ENCODE measurements at places on chromosomes 12 and 14. TPM values are rescaled to one million over a fixed set of nuclear protein-coding genes. Genes with fewer than 3 reads are reported as not detected.

PIK3C2G gene
- polyA plus RNA-seq = 0.03 TPM

DNA sequence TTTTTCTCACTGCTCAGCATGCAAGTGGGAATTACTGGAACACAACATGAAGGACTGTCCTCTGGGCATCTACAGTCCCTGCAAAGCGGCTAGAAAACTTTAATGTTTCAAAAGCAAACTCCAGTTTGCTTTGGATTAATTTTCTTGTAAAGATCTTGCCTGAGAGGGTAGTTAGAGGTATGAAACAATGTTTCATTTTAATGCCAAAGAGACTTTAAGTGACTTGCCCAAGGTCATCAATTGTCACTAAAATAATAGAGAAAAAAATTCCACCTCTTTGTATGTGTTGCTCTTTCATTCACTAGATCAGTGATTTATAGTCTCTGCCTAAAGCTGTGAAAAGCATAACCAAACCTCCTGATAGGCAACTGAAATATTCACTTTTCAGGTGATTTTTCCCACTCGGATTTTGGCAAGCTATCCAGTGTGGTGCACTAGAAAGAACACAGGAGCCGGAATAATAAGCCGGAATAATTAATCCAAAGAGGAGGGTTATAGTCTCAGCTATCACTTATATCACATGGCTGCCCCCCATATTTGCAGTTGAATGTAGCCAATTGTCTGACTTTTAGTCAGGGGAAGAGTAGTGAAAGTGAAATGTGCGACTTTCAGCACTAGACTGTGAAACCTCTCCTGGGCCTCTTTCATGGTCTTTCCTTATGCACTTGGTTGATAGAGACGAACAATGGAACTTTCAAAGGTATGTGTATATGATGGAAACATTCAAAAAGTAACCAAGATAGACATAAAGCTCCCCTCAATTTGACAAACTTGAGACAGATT lies 107.7 kb downstream of the SLC6A15 start:
- H3K36me3 ChIP-seq = no peaks in the 10 kb centered on the region
- no peak for DNase-seq
- no peaks in the 10 kb centered on the region for H3K27me3 ChIP-seq
- no peaks in the 10 kb centered on the region for H3K4me1 ChIP-seq

GRCh38 chr12:112887550-112887949 lies 19.2 kb upstream of the OAS1 start:
- H3K4me3 ChIP-seq = no peak overlapping the region
- no peak for DNase-seq
- H3K27me3 ChIP-seq = no peaks in the 10 kb centered on the region
- H3K4me1 ChIP-seq = no peaks in the 10 kb centered on the region

GRCh38 chr12:104138797-104139152 lies 765 bp upstream of the NFYB start:
- H3K4me1 ChIP-seq = peaks cover 6% of the 10 kb centered on the region
- H3K36me3 ChIP-seq = no peaks in the 10 kb centered on the region
- peak overlapping the region; percentile 37 for H3K4me3 ChIP-seq

PTPRR gene
- 0.28 TPM for polyA plus RNA-seq

BHLHE41 gene
- 4.2 TPM for polyA plus RNA-seq

- DNase-seq = no peak
- no peaks in the 10 kb centered on the region for H3K27me3 ChIP-seq
- no peak overlapping the region for H3K27ac ChIP-seq
- no peaks in the 10 kb centered on the region for H3K4me1 ChIP-seq
- H3K36me3 ChIP-seq = no peaks in the 10 kb centered on the region
These were observed 68.5 kb upstream of the PKP2 start for GRCh38 chr12:32964981-32965585.

MLF2 gene
- polyA plus RNA-seq = 138 TPM

CINP gene
- polyA plus RNA-seq = 59.9 TPM

NOVA1 gene
- polyA plus RNA-seq = 11.7 TPM

ADAM20 gene
- polyA plus RNA-seq = 0.17 TPM

RNF212B gene
- polyA plus RNA-seq = not detected

DNA sequence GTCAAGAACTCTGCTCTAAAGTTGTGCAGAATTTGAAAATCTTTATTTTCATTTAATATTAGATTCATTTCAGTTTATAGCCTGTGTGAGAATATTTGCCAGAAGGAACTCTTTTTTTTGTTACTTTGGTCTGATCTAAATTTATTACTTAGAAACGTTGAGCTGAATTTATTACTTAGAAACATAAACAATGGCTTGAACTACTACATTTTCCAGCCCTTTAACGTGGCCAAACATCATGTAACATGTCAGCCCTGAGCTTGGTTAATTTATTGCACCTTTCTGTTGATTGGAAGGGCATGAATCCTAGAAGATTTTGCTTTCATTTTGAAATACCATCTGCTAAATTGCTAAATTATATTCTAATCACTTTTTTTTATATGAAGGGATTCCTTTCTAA lies 241.4 kb downstream of the TMEM117 start:
- no peaks in the 10 kb centered on the region for H3K36me3 ChIP-seq
- DNase-seq = no peak
- H3K4me3 ChIP-seq = no peak overlapping the region
- H3K4me1 ChIP-seq = peaks cover 2% of the 10 kb centered on the region

CLEC4D gene
- not detected for polyA plus RNA-seq

- no peaks in the 10 kb centered on the region for H3K27me3 ChIP-seq
- DNase-seq = no peak
- peaks cover 5% of the 10 kb centered on the region for H3K4me1 ChIP-seq
- no peaks in the 10 kb centered on the region for H3K36me3 ChIP-seq
These were observed 29.0 kb downstream of the LGMN start for GRCh38 chr14:92719421-92719820.

- no peaks in the 10 kb centered on the region for H3K36me3 ChIP-seq
- H3K27me3 ChIP-seq = no peaks in the 10 kb centered on the region
- peaks cover 2% of the 10 kb centered on the region for H3K4me1 ChIP-seq
- no peak overlapping the region for H3K27ac ChIP-seq
These were observed 15.0 kb upstream of the TMEM30B start for GRCh38 chr14:61296151-61296550.

GRCh38 chr14:94555991-94556390 lies 5.3 kb upstream of the SERPINA4 start:
- no peak overlapping the region for H3K4me3 ChIP-seq
- no peak overlapping the region for H3K27ac ChIP-seq
- no peaks in the 10 kb centered on the region for H3K4me1 ChIP-seq
- no peak for DNase-seq

GLS2 gene
- 0.92 TPM for polyA plus RNA-seq

DNA sequence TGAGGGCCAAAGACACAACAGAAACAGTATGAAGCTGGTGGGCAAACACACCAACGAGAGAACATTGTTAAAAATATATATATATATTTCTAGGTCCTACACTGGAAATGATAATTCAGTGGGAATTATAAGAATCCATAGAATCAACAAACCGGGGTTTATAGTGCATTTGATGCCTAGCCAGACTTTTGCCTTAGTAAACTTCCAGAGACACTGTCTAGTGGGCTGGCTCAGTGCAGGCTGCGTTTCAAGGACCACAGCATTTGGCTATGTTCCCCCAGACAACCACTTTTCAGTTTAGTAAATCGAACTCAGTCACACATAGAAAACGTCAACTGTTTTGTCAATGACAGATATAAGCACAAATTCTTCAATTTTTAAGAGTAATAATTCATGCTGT lies 41.9 kb downstream of the SLC38A4 start:
- H3K4me1 ChIP-seq = no peaks in the 10 kb centered on the region
- H3K27me3 ChIP-seq = no peaks in the 10 kb centered on the region
- H3K4me3 ChIP-seq = no peak overlapping the region
- DNase-seq = no peak
- H3K27ac ChIP-seq = no peak overlapping the region

- DNase-seq = no peak
- no peak overlapping the region for H3K4me3 ChIP-seq
- H3K36me3 ChIP-seq = no peaks in the 10 kb centered on the region
- no peak overlapping the region for H3K27ac ChIP-seq
- no peaks in the 10 kb centered on the region for H3K27me3 ChIP-seq
- H3K4me1 ChIP-seq = no peaks in the 10 kb centered on the region
These were observed 4.4 kb upstream of the EIF5 start for GRCh38 chr14:103329401-103330347.

GRCh38 chr14:96683562-96684289 lies 113.5 kb upstream of the VRK1 start:
- H3K36me3 ChIP-seq = no peaks in the 10 kb centered on the region
- DNase-seq = no peak
- H3K4me3 ChIP-seq = no peak overlapping the region

GRCh38 chr14:34138175-34138574 lies 187.3 kb upstream of the EGLN3 start:
- no peak for DNase-seq
- no peaks in the 10 kb centered on the region for H3K27me3 ChIP-seq
- H3K36me3 ChIP-seq = no peaks in the 10 kb centered on the region
- H3K27ac ChIP-seq = no peak overlapping the region

DNA sequence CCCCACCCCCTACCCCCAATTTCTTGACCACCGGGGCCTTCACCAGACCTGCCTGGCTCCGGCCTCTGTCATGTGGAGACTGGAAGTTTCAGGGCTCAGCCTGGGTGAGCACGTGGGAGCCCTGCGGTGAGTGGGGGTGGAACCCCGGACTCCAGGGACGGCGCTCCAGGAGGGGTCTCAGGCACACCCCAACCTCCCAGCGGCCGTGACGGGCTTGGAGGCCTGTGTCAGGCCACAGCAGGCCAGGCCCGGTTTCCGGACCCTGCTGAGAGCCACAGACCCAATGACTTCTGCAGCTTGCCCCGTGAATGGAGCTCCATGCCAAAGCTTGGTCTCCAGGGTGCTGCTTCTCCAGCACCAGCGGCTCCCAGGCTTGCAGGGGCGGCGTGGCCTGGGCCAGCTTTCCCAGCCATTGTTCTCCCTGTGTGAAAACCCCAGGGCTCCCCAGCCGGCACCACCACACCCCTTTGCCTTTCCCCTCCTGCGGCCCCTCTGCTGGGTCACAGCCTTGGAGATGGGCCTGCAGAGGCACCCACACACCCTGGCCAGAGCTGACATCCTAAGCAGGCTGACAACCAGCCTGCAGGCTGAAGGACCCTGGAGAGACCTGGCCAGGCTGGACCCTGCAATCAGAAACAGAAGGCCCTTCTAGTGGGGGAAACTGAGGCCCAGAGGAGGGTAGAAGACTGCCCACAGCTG lies 186.2 kb upstream of the C14orf180 start:
- DNase-seq = peak; percentile 5
- H3K4me3 ChIP-seq = no peak overlapping the region
- no peaks in the 10 kb centered on the region for H3K27me3 ChIP-seq
- no peaks in the 10 kb centered on the region for H3K36me3 ChIP-seq
- no peak overlapping the region for H3K27ac ChIP-seq

DNA sequence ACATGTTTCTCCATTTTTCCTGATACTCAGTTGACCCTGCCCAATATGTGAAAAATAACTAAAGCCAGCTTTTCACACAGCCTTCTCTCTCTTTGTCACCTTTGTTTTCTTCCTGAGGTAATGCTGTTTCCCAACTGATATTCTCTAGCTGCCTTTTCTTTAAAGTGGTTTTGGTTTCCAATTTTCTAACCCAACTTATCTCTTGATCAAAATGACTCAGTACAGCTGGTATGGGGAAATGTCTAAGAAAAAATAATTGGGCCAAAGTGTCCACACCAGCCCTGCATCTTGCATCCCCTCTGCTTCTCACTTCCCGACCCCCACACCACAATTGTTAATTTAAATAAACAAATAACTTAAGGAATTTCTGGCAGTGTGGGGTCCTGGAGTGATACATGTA lies 193.8 kb downstream of the SYT1 start:
- H3K27me3 ChIP-seq = no peaks in the 10 kb centered on the region
- H3K4me3 ChIP-seq = no peak overlapping the region
- DNase-seq = no peak
- H3K27ac ChIP-seq = no peak overlapping the region
- peaks cover 4% of the 10 kb centered on the region for H3K4me1 ChIP-seq

DNA sequence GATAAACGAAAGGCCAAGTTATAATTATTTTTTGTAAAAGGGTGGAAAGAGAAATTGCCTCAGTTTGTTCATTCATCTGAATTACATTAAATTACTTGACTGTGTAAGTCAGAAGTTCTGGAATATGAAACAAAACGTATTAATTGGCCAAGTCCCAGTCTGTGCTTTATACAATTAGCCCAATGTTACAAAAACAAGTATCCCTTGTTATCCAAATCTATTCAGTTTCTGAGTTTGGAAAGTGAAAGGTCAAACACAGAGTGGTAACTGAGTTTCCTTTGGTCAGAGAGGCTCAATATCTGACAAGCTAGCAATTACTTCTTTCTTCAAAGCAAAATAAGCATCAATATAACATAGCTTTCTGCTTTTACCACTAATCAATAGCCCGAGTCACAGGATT lies 62.6 kb downstream of the SPPL3 start:
- no peaks in the 10 kb centered on the region for H3K27me3 ChIP-seq
- H3K4me3 ChIP-seq = no peak overlapping the region
- no peaks in the 10 kb centered on the region for H3K36me3 ChIP-seq
- no peak for DNase-seq
- no peak overlapping the region for H3K27ac ChIP-seq

GRCh38 chr12:13194401-13195110 lies 2.0 kb upstream of the EMP1 start:
- no peak overlapping the region for H3K4me3 ChIP-seq
- H3K27me3 ChIP-seq = no peaks in the 10 kb centered on the region
- H3K36me3 ChIP-seq = no peaks in the 10 kb centered on the region

SLC6A12 gene
- polyA plus RNA-seq = 1.5 TPM

- no peak overlapping the region for H3K4me3 ChIP-seq
- H3K4me1 ChIP-seq = no peaks in the 10 kb centered on the region
- no peak overlapping the region for H3K27ac ChIP-seq
- no peaks in the 10 kb centered on the region for H3K36me3 ChIP-seq
- DNase-seq = no peak
- no peaks in the 10 kb centered on the region for H3K27me3 ChIP-seq
These were observed 723.4 kb downstream of the TRHDE start for GRCh38 chr12:72995616-72996015.

DNA sequence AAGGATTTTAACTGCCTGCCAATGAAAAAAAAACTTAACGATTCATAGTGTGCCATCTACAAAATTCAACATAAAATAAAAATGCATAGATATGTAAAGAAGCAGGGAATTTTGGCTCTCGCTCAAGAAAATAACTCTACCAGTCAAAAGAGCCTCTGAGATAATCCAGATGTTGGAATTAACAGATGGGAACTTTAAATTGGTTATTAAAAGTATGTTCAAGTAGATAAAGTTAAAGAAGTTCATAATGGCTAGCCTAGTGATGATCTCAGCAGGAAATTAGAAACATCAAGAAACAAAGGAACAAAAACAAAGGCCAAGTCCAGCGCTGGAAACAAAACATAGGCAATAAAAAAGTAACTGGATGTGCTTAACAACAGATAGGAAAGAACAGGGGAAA lies 23.1 kb downstream of the PIK3C2G start:
- peaks cover 3% of the 10 kb centered on the region for H3K4me1 ChIP-seq
- no peak overlapping the region for H3K4me3 ChIP-seq
- no peaks in the 10 kb centered on the region for H3K27me3 ChIP-seq
- no peak for DNase-seq

- no peak overlapping the region for H3K4me3 ChIP-seq
- H3K36me3 ChIP-seq = no peaks in the 10 kb centered on the region
- no peaks in the 10 kb centered on the region for H3K4me1 ChIP-seq
- no peak for DNase-seq
These were observed 31.5 kb upstream of the KRR1 start for GRCh38 chr12:75542942-75543341.

- no peak overlapping the region for H3K4me3 ChIP-seq
- H3K27me3 ChIP-seq = no peaks in the 10 kb centered on the region
- H3K36me3 ChIP-seq = no peaks in the 10 kb centered on the region
- no peak for DNase-seq
These were observed 374.2 kb downstream of the NAV3 start for GRCh38 chr12:78204926-78205325.

Data from ovary (tissue), 10 donors.